AG10803 (cell line): ENCODE measurements at places on chromosomes 12 and 14.

GRCh38 chr12:97493731-97494130 lies 31.1 kb downstream of the RMST start:
- no peak for DNase-seq

- DNase-seq, result no peak
Measured at GRCh38 chr14:68359022-68359836, 433.6 kb downstream of the ZFP36L1 start.

- DNase-seq, result no peak
Measured at GRCh38 chr12:34291426-34291901, 269.2 kb downstream of the ALG10 start.

DNA sequence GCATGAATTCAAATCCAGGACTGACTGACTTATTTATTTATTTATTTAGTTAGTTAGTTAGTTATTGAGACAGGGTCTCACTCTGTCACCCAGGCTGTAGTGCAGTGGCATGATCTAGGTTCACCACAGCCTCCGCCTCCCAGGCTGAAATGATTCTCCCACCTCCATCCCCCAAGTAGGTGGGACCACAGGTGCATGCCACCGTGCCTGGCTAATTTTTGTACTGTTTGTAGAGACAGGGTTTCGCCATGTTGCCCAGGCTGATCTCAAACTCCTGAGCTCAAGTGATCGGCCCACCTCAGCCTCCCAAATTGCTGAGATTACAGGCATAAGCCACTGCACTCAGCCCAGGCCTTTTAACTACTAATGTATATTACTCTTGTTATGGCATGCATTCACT lies 36.0 kb downstream of the BTG1 start:
- no peak for DNase-seq

GRCh38 chr12:22399464-22400180 lies 65.1 kb upstream of the ST8SIA1 start:
- no peak for DNase-seq

DNA sequence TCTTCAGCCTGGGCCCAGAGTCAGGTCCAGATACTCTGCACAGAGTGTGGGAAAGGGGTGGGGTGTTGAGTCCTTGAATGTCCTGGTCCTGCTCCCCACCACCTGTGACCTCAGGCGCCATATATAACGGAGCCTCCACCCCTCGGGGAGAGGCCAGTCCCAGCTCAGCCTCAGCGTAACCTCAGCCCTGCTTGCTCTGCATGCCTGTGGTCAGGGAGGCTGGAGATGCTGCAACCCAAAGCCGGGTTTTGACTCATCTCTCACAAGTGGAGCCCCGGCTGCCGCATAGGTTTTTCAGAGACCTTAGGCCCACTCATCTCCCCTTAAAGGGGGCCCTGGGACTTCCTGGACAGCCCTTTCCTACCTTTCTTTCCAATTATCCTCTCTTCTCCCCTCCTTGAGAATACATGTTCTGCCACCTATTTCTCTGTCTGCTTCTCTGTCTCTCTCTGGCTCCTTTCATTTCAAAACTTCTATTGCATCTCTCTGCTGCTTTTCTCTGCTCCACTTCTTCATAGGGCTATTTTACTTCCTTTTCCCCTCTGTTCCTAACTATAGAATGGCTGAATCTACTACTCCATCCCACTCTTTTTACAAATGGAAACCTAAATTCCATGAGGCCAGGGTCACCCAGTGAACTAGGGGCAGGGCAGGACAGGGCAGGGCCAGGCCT lies 1.2 kb downstream of the ITGB7 start:
- DNase-seq, result peak; percentile 85

- DNase-seq, result no peak
Measured at GRCh38 chr14:66383771-66384170, 102.4 kb upstream of the CCDC196 start.

- DNase-seq, result no peak
Measured at GRCh38 chr12:100758083-100758482, 36.5 kb upstream of the ANO4 start.

DNA sequence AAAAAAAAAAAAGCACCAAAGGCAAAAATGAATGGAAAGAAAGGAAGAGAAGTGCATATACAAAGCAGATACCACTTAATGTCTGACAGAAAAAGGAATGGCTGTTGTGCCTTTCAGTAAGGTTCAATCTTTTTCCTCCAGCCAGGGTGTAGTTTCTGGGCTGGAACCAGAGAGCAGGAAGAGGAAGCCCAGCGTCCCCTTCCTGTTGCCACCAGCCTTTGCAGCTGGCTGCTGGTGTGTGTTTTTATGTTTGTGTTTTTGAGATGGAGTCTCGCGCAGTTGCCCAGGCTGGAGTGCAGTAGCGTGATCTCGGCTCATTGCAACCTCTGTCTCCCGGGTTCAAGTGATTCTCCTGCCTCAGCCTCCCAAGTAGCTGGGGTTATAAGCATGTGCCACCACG lies 64.6 kb upstream of the LTA4H start:
- DNase-seq, result no peak

- DNase-seq, result no peak
Measured at GRCh38 chr12:12724421-12725085, 7.4 kb downstream of the CDKN1B start.

DNA sequence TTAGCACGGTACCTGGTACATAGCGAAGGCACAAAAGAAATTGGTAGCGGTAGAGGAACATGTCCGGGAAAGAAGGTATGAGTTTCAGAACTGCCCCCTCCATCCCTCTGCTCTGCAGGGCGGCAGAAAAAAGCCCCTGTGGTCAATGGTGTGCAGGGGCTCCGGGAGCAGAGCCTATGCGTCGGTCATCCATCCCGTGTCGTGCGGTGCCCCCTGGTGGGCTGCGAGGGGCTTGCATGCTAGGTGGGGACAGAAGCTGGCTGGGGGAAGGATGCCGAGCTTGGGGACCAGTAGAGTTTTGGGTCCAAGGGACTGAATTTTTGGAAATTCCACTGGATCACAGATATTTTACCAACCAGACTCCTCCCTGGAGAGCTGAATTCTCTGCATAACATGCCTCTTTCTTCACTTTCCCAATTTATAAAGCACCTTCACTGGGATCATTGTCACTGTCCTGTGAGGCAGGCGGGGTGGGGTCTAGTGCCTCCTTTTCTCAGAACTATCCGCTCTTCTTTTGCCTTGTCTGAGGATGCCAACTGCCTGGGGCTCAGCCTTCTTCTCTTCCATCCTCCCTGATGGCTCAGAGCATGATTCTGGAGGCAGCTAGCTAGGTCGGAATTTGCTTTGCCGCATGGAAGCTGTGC lies 148.7 kb downstream of the SMOC1 start:
- DNase-seq, result peak; percentile 26

DNA sequence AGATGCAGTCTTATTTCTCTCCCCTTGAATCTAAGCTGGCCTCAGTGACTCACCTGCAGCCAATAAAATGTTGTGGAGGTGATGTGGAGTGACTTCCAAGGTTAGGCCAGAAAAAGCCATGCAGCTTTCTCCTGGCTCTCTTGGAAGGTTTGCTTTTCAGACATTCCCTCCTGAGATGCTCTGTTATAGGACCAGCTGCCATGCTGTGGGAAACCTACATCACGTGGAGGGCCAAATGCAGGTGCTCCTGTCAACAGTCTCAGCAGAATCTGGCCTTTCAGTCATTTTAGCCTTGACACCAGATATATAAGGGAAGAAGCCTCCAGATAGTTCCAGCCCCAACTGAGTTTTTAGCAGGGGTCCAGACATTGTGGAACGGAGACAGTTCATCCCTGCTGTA lies 38.1 kb upstream of the DACT1 start:
- DNase-seq, result no peak

- no peak for DNase-seq
Measured at GRCh38 chr12:128245121-128245520, 21.8 kb upstream of the TMEM132C start.

DNA sequence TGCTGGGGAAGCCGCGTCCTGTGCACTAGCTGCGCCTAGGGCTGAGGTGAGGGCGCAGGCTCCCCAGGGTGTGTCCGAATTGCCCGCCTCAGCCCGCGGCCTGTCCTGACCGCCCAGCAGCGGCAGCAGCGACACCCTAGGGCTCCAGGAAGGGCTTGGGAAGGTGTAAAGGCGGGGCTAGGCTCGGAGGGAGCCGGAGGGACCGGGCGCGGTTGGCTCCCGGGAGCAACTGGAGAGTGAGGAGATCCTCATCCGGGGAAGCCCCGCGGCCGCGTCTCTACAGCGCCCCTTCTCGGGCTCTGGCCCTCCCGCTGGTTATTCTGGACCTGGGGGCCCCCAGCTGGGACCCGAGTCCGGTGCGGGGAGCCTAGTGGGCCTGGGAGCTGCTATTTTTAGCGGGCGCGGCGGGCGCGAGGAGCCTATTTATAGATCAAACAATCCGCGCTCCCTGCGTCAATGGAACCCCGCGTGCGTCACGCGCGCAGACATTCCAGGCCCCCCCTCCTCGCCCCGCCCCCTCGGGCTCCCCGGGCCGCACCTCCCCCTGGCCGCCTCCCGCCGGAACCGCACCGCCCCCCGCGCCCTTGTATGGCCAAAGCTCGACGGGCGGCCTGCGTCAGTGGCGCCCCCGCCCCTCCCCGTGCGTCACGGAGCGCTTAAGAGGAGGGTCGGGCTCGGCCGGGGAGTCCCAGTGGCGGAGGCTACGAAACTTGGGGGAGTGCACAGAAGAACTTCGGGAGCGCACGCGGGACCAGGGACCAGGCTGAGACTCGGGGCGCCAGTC lies at the start of gene NR4A1:
TSS of gene NR4A1 (plus strand) at position 685 of the 784 bp plus-strand sequence. CDS start 2,887 bp downstream, outside the sequence.
- peak; percentile 94 for DNase-seq

GRCh38 chr12:91687052-91688017 lies 458.3 kb downstream of the BTG1 start:
- DNase-seq, result peak; percentile 40

GRCh38 chr14:77025744-77026165 lies 2.8 kb downstream of the IRF2BPL start:
- DNase-seq, result no peak

DNA sequence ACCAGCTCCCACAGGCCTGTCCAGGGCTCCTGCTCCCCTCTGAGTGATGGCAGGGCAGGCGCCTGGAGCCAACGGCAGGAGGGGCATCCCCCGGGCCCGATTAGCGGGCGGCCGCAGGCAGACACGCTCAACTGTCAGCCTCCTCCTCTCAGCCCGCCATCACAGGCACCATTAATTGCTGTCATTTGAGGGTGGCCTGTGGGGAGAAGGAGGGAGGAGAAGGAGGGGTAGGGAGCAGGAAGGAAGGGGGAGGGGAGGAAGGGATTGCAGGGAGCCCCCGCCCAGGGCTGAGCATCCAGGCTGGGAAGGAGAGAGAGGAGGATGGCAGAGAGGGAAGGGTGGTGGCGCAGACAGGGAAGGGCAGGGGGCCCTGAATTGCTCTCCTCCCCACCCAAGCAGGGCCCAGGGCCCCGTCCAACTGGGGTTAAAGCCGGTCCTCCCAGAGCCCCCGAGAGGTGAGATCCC lies 36.1 kb downstream of the NCOR2 start:
- DNase-seq, result no peak

DNA sequence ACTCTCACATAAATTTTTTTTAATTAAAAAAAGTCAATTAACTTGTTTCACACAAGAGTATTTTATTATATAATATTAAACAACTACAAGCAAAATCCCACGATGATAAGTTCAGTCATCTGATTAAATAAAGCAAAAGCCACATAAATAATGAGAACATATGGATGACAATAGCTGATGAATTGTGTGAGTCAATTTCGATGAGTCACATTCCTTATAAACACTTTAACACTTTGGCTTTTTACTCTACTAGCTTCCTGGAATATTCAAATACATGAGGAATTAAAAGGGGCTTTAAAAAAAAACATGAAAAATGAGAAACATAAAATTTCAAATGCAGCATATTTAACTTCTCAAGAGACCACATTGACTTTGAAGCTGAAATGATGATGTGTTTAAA lies 95.3 kb downstream of the BCAT1 start:
- peak; percentile 41 for DNase-seq

DNA sequence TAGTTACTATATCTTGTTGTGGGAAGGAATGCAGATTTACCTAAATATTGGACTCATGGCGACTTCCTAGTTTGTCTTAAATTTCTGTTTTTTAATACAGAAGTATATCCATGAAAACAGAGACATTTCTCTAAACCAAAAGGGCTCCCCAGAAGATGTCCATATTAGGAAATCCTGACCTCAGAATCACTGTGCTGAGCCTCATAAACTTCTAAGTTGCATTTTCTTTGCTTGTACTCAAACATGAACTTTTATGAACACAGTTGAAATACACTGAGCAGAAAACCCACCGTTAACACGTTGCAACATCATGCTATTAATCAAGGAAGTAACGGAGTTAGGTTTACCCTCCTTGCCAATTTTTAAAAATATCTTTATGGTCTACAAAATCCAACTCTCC lies 42.9 kb upstream of the NR2C1 start:
- peak; percentile 9 for DNase-seq

DNA sequence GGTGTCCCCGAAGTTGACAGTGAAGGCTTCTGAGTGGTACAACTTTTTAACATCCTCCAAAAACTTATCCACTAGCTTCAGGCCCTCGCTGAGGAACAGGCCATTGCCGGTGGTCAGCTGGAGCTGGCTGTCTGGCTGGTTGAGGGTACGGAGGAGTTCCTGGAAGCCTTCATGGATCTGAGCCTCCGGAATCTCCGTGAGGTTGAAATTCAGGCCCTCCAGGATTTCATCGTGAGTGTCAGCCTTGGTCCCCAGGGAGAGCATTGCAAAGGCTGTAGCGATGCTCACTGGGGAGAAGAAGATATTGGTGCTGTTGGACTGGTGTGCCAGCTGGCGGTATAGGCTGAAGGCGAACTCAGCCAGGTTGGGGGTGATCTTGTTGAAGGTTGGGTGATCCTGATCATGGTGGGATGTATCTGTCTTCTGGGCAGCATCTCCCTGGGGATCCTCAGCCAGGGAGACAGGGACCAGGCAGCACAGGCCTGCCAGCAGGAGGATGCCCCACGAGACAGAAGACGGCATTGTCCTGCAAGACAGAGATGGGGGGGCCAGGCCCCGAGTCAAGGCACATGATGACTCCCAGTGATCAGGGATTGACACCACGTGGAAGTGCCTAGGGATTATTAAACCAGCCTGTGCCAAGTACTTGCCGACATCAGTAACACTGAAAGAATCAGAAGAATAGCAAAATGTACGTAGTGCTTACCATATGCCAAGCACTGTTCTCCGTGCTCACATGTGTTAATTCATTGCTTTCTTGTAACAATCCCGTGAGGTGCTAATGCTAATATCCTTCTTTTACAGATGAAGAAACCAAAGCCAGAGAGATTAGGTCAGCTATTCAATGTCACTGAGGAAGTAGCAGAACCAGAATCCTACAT lies 5.4 kb downstream of the SERPINA1 start:
- no peak for DNase-seq

DNA sequence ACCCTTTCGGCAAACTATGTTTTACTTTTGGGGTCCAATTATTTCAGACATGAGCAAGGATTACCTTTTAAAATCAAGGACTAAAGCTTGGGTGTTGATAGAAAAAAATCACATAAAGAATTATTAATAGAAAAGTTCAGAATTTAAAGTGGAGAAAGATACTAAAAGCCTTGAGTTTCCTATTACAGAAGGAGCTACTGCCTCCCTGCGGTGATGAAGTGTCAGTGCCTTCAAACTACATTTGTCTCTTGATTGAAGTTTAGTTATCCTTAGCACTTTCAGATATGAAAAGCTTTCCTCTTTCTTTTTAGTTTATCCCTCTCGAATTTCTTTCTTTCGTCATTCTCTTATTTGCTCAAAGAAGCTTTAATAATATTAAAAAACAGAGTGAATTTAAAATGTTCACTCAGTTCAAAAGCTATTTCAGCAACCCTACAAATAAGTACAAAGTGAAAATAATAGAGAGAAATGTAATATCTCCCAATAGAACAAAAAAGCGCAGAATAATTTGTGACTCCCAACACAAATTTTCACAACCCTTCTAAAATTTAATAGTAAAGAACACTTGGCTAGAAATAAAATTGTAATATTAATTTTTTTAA lies 87.6 kb downstream of the SEC23A start:
- peak; percentile 62 for DNase-seq

GRCh38 chr12:11130382-11130781 lies 4.1 kb downstream of the TAS2R30 start:
- DNase-seq, result no peak
